ENCODE measurements at places on chromosomes 2 and 18.

- DNase-seq = no peak
These were observed 87.3 kb downstream of the ACTR2 start for GRCh38 chr2:65314801-65315441.

- DNase-seq = no peak
These were observed 114.3 kb downstream of the LDLRAD4 start for GRCh38 chr18:13332874-13333273.

GRCh38 chr2:149169656-149170055 is 131.2 kb downstream of the LYPD6B start:
- DNase-seq = no peak

DNA sequence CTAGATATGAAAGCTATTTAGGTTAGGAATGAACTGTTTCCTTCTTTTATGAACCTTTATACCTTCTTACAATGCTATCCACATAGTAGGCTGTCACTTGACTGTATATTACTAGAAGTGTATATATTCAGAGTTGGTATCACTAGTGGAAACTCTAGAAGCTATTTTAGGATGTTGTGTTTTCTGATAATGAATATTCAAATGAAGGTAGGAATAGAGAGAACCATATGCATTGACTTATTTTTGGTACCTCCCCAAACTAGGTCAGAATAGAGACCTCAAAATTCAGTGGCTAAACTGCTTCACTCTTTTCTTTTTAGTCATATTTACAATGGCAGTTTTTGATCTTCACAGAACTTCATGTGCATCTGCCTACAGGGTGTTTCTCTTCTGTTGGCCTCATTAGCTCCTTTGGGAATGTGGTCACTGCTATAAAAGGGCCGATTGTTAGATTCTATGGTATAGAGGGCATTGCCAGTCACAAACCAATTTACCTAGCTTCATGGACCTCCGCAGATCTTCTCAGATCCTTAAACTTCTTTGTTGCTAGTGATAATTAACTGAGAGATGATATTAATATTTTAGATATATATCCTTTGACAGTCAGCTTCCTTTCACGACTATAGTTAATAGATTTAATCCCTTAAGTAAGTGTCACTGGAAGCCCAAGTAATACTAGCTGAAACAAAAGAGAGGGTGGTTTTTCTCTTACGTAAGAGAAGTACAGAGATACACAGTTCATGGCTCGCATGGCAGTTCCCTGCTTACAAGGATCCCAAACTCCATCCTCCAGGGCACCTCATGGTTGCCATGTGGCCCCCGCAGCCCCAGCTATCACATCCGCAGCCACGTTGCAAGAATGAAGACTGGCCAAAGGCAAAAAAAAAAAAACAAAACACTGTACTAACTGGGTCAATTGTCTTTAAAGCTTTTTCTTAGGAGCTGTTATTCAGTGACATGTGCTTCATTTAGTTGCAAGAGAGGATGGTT is 61.0 kb downstream of the TSPYL6 start:
- DNase-seq = no peak

- DNase-seq = no peak
These were observed 279.6 kb downstream of the SLC4A3 start for GRCh38 chr2:219907011-219907365.

DNA sequence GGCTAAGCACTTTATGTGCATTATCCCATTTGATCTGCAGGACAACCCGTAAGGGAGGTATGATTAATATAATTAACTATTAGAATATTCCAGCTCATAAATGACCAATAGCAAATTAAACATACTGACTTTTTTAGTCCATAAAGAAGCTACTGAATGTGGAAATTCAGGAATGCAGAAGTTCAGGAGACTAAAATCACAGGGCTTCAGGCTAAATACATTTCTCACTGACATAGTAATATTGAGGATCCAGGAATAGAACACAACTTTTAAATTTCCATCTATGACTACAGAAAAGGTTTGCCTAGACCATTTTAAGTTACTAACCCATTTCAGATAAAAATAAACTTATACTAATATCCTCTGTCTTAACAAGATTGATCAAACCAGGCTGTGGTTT is 97.4 kb upstream of the CCDC195 start:
- no peak for DNase-seq

DNA sequence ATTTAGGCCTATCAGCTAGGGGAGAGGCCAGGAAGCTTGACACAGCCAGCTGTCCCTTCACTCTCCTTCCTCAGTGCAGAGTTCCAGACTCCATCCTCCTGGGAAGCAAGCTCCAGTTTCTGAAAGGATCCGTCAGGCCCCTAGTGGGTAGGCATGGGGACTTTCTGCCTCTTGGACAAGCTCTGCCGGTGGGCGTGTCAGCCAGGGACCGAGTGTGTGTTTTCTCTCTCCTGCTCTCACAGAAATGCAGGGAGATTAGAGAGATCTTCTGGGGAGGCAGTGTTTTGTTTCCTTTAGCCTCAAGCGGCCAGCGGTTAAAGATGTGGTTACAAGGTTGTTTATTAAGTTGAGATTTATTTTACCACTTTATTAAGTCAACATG is 29.9 kb upstream of the OTOS start:
- no peak for DNase-seq

GRCh38 chr18:58527285-58527951 is 101.5 kb downstream of the ALPK2 start:
- DNase-seq = no peak

DNA sequence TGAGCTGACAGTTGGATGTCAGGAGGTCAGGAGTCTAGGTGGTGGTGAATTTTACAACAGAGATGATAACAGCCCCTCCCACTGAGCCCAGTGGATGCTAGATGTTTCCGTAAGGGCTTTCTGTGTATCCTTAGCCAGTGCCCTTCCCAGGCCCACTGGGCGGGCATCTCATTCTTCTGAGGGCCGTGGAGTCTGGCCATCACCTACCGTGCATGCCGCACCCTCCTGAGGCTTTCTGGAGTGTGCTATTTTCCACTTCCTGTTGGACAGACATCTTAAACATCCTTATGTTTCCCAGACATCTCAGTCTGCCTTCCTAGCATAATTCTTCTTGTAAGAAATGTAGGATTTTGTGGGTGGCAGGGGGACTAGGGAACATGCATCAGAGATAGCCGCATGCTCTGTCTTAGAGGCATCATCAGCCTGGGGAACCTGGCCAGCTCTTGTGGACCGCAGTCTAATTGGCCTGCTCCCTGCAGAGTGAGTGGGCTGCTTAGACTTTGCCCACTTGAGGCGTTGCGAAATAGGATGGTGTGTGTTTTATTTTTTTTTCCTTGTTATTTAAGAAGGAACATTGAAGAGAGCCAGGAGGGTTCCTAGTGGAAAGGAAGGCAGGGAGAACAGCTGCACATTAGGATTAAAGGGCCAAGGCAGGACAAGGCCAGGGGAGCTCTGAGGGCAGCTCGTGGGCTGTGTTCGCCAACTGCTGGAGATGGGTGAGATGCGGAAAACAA is 135.8 kb downstream of the SH3RF3 start:
- no peak for DNase-seq

GRCh38 chr2:24850944-24851343 is 57.7 kb downstream of the CENPO start:
- DNase-seq = no peak

DNA sequence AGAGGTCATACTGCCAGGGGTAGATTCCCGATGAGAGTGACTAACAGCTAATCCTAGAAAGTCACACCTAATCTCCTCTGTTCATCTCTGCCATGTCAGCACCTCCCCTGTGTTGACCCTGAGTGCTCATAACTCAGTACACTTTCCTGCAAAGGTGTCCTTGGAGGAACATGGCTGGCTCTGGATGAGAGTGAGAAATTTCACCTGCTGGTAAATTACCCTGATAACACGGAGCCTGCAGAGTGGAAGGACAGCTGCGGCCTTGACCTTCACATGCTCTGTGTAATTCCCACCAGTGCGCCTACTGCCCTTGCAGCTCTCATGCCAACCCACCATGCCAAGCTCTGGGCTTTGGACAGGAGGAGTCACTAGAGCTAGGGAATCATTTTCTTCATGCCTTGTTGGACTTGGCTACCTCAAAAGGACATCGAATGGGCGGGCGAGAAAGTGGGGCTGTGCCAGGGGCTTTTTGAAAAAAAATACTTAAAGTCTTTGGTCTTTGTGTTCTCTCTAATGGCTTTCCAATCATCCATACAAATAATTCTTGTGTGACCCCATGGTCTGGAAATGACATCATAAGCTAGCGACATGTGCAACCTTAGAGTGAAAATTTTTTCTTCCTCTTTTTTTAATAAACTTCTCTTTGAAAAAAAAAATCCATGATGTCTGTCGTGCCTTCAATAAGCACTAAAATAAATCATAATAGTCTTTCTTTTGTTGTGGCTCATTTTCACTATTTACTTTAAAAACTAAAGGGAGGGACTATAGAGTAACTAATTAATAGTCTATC is 319.9 kb downstream of the MYCN start:
- no peak for DNase-seq

GRCh38 chr2:134668821-134669220 is 50.0 kb downstream of the TMEM163 start:
- no peak for DNase-seq

DNA sequence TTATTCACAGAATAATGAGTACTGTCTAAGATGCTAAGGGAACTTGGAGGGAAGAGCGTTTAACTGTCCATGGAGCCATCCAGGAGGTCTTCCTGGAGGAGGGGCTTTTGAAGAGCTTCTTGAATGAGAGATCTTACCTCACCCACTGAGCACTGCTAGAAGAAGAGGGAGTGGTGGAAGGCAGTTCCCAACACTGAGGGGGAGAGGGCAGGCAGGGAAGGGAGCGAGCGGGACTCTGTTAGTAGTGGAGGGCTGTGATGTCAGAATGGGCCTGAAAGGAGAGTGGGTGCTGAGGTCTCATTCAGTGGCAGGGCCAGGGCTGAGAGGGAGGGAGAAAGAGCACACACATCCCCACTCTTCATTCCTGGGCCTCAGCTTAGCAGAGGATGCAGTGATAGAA is 65.0 kb downstream of the NCK2 start:
- no peak for DNase-seq

- DNase-seq = no peak
These were observed 44.2 kb downstream of the TTC27 start for GRCh38 chr2:32671885-32672533.

DNA sequence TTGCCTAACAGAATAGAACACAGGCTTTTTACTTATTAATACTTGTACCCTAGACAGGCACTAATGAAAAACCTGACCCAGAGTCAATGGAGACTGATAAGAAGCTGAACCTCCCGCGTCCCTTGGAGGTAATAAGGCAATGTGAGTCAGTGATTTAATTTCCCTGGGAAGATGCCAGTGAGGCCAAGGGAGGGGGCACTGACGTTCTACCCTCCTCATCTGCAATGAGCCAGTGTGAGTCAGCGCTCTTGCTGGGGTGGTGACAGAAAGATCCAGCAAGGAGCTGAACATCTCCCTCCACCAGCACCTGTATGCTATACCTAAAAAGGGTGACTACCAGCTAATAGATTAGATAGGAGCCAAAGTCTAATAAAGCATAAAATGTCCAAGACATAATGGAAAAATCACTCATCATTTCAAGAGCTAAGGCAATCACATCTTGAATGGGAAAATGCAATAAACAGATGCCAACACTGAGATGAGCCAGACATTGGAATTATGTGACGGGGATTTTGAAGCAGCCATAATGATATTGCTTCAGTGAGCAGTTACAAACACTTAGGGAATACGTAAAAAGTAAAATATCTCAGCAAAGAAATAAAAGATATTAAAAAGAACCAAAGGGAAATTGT is 116.9 kb downstream of the TPGS2 start:
- DNase-seq = no peak

GRCh38 chr2:175175896-175176295 is 5.6 kb downstream of the ATP5MC3 start:
- no peak for DNase-seq

DNA sequence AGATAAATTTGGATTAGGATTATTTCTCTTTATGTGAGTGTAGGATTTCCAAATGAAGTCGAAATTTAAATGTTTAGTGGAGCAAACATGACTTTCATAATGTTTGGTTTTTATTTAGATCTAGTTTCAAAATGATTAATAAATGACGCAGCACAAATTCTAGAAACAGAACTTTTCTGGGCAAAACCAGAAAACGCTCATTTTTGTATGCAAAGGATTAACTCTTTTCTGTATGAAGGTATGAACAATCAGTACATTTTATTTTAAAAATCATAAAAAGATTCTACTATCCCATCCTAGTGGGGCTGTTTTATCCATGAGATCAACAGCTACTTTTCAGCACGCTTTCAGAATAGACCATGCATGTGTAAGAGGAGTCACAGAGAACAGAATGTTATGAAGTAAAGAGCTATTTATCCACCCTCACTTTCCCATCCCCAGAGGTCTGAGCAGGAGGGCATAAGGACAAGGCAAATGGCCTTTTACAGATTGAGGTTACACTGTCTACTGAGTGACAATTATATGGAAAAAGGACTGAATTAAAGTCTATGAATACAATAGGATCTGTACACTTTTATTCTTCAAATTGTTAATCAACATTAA is 270.8 kb downstream of the ZEB2 start:
- DNase-seq = peak; percentile 42

DNA sequence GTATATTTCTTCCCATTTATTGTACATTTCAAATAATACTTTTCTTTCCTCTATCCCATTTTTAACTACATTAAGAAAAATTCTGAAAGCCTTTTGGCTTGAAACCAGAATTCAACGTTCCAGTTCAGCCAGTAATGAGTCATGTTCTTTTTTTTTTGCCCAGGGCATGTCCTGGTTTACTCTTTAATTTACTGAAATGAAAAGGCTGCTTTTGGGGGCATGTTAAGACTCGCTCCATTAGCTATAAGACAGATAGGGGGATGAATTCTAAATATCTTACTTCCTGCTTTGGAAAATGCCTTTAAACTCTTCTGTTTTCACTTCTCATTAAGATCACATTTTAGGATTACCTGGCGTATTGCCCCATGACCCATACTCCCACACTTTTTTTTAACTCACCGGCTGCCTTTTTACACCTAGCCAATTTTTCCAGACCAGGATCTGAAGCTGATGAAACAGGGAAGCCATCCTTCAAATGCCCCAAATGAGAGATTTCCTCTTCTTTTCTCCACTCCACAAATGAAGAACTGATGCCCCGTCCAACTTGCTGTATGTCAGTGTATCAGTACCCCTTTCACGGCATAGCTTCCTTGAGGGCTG is 585 bp downstream of the ABCA12 start:
- DNase-seq = no peak

- DNase-seq = no peak
These were observed 144.0 kb downstream of the IKZF2 start for GRCh38 chr2:213007290-213007838.

- no peak for DNase-seq
These were observed 126.8 kb downstream of the GLI2 start for GRCh38 chr2:120862201-120863060.

DNA sequence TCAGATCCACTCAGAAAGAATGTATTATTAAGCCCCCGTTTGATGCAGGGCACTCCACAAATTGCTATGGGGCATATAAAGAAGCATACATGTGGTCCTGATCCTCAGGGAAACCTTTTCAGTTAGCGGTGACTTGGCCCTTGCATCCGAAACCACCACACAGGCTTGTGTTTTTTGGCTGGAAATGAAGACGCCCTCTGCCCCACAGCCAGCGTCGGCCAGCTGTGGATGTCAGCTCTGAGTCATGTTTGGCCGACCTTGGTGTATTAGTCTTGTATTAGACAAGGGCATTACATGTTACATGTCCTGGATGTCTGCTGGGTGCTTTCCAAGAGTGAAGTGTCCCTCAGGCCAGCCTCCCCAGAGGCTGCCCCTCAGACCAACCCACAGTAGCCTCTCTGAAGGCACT is 107.6 kb upstream of the MAP3K20 start:
- no peak for DNase-seq

- no peak for DNase-seq
These were observed 118.8 kb downstream of the ZNF516 start for GRCh38 chr18:76376225-76376624.

GRCh38 chr2:241929551-241930490 is 60.3 kb downstream of the RTP5 start:
- no peak for DNase-seq
